ENCODE measurements at places on chromosomes 13 and 19. TPM values are rescaled to one million over a fixed set of nuclear protein-coding genes. Genes with fewer than 3 reads are reported as not detected.
A peak's percentile ranks its signal among the peaks of the same experiment; 100 is the strongest.

GRCh38 chr13:84126671-84127171, 244.4 kb upstream of the SLITRK1 start:
- H3K4me1 ChIP-seq: no peaks in the 10 kb centered on the region
- DNase-seq: no peak
- no peaks in the 10 kb centered on the region for H3K27me3 ChIP-seq
- no peaks in the 10 kb centered on the region for H3K36me3 ChIP-seq
- H3K27ac ChIP-seq: no peak overlapping the region

DNA sequence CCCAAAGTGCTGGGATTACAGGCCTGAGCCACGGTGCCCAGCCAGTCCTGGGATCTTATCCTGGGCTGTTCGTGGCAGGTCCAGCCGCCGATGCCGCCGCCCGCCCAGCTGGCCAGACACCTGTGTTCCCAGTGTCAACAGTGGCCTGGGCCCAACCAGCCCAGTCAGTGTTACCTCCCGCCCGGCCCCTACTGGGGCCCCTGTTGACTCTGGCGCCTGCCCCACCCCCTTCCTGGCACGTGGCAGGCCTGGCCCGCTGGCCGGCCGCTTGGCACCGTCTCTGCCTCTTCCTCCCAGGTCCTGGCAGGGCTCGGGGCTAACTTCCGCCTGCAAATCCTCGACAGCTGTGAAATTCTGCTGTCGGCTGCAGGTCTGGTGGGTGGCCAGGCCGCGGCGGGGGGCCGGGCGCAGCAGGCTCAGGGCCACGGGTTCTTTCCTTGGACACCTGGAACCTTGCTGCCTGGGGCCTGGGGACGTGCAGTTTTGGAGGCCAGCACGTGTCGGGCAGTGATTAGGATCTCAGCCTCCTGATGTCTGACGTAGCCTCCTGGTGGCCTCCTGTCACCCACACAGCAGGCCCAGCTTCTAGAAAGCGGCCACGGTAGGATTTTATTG, 9.1 kb downstream of the ARID3A start:
- peaks cover 14% of the 10 kb centered on the region for H3K4me1 ChIP-seq
- no peaks in the 10 kb centered on the region for H3K27me3 ChIP-seq
- H3K27ac ChIP-seq: peak overlapping the region; percentile 68
- no peaks in the 10 kb centered on the region for H3K36me3 ChIP-seq

GRCh38 chr13:44854313-44855060, 134.8 kb downstream of the NUFIP1 start:
- H3K36me3 ChIP-seq: no peaks in the 10 kb centered on the region
- H3K4me1 ChIP-seq: peaks cover 10% of the 10 kb centered on the region
- H3K27me3 ChIP-seq: no peaks in the 10 kb centered on the region
- no peak overlapping the region for H3K27ac ChIP-seq
- no peak for DNase-seq

DNA sequence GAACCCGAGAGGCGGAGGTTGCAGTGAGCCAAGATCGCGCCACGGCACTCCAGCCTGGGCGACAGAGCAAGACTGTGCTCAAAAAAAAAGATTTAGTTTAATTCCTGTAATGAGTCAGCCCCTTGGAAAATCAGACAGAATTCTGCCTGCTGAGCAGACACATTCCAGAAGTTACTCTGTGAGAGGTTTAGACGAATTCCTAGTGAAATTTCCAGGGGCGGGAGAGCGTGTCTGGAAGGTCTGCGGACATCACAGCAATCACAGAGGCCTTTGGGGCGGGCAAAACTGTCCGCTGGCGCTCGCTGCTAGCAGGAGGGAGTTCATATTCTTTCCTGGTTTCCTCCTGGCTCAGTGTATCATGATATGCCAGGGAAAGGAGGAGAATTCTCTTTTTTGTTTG, 17.5 kb downstream of the MISP start:
- no peaks in the 10 kb centered on the region for H3K27me3 ChIP-seq
- peaks cover 7% of the 10 kb centered on the region for H3K4me1 ChIP-seq
- no peaks in the 10 kb centered on the region for H3K36me3 ChIP-seq
- DNase-seq: no peak

GRCh38 chr19:4555657-4556561, 3.6 kb downstream of the SEMA6B start:
- no peak overlapping the region for H3K4me3 ChIP-seq
- H3K27me3 ChIP-seq: no peaks in the 10 kb centered on the region
- DNase-seq: no peak
- H3K36me3 ChIP-seq: no peaks in the 10 kb centered on the region
- no peaks in the 10 kb centered on the region for H3K4me1 ChIP-seq

DNA sequence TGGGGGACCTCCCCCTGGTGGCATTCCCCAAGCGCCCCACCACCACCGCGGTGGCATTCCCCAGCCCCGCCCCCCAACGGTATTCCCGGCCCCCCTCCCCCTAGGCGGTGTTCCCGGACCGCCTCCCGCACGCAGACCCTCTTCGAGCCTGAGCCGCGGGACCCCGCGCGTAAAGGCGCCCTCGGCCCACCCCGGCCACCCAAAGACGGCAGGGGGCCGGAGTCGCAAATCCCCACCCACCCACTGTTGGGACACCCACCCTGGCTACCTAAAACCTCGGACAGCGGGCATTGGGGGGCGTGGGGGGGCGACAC, 22.4 kb downstream of the OLFM2 start:
- peak overlapping the region; percentile 74 for H3K4me3 ChIP-seq
- no peak for DNase-seq
- H3K4me1 ChIP-seq: peaks cover 10% of the 10 kb centered on the region

GRCh38 chr19:873084-873483, 13.6 kb downstream of the CFD start:
- peaks cover 9% of the 10 kb centered on the region for H3K4me1 ChIP-seq
- no peaks in the 10 kb centered on the region for H3K27me3 ChIP-seq
- no peak for DNase-seq
- no peak overlapping the region for H3K4me3 ChIP-seq
- peaks cover 59% of the 10 kb centered on the region for H3K36me3 ChIP-seq

- no peaks in the 10 kb centered on the region for H3K36me3 ChIP-seq
- no peak overlapping the region for H3K4me3 ChIP-seq
- no peak overlapping the region for H3K27ac ChIP-seq
Observed at GRCh38 chr19:44839276-44839675, 6.8 kb upstream of the NECTIN2 start.

DNA sequence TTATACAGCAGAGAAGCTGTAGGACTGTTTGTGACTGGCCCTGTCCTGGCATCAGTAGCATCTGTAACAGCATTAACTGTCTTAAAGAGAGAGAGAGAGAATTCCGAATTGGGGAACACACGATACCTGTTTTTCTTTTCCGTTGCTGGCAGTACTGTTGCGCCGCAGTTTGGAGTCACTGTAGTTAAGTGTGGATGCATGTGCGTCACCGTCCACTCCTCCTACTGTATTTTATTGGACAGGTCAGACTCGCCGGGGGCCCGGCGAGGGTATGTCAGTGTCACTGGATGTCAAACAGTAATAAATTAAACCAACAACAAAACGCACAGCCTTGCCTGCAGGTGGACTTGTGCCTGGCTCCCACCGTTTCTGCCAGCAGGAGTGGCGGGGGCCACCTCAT, 27.3 kb upstream of the LDLR start:
- no peaks in the 10 kb centered on the region for H3K27me3 ChIP-seq
- no peak overlapping the region for H3K27ac ChIP-seq
- no peak overlapping the region for H3K4me3 ChIP-seq
- H3K4me1 ChIP-seq: no peaks in the 10 kb centered on the region
- no peak for DNase-seq
- peaks cover 18% of the 10 kb centered on the region for H3K36me3 ChIP-seq

- H3K4me3 ChIP-seq: no peak overlapping the region
- H3K4me1 ChIP-seq: no peaks in the 10 kb centered on the region
- no peaks in the 10 kb centered on the region for H3K27me3 ChIP-seq
- H3K27ac ChIP-seq: no peak overlapping the region
- H3K36me3 ChIP-seq: peaks cover 20% of the 10 kb centered on the region
Observed at GRCh38 chr13:73718246-73718645, 416.0 kb downstream of the KLF12 start.

GRCh38 chr13:31761951-31762350, 22.6 kb downstream of the RXFP2 start:
- no peak overlapping the region for H3K4me3 ChIP-seq
- no peak overlapping the region for H3K27ac ChIP-seq
- peaks cover 11% of the 10 kb centered on the region for H3K4me1 ChIP-seq
- no peaks in the 10 kb centered on the region for H3K36me3 ChIP-seq
- no peaks in the 10 kb centered on the region for H3K27me3 ChIP-seq

DNA sequence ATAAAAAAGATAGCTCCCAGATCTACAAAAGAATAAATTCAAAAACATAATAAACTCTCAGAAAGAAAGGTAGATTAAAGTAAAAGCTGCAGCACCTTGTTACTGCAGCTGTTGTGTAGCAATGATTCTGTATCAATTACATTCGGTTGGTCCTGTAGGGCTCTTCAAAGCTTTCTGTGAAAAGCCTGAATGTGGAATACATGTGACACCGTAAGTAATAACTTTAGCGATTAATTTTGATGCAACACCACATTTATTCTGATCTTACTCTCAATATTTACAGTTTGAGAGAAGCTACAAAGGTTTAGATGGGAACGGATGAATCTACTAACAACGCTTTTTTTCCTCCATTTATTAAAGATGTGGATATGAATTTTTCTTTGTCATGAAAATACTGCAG, 279.2 kb downstream of the DACH1 start:
- no peaks in the 10 kb centered on the region for H3K36me3 ChIP-seq
- no peaks in the 10 kb centered on the region for H3K27me3 ChIP-seq
- no peaks in the 10 kb centered on the region for H3K4me1 ChIP-seq
- H3K27ac ChIP-seq: no peak overlapping the region
- no peak overlapping the region for H3K4me3 ChIP-seq

- peaks cover 27% of the 10 kb centered on the region for H3K36me3 ChIP-seq
- peak; percentile 70 for DNase-seq
- no peaks in the 10 kb centered on the region for H3K27me3 ChIP-seq
- peak overlapping the region; percentile 94 for H3K27ac ChIP-seq
Observed at GRCh38 chr19:1268226-1269064, 687 bp upstream of the CIRBP start.

DNA sequence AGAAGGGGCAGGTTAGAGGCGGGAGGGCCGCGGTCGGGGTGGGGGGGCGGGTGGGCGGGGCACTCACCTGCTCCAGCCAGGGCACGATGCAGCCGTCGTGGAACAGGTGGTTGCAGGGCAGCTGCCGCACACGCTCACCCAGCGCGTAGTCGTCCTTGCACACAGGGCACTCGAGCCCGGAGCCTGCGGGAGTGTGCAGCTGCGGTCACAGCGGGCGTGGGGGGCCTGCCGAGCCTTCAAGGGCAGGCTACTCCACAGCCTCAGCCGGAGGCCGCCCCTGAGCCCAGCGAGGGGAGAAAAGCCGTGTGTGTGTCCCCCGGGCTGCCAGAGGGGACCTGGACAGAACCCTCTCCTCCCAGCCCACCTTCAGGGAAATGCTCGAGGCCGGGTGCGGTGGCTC, 8.6 kb downstream of the FGF22 start:
- H3K4me1 ChIP-seq: no peaks in the 10 kb centered on the region
- no peak overlapping the region for H3K27ac ChIP-seq
- peaks cover 79% of the 10 kb centered on the region for H3K36me3 ChIP-seq
- H3K4me3 ChIP-seq: no peak overlapping the region
- DNase-seq: no peak
- no peaks in the 10 kb centered on the region for H3K27me3 ChIP-seq

- no peak overlapping the region for H3K4me3 ChIP-seq
- no peak overlapping the region for H3K27ac ChIP-seq
- H3K27me3 ChIP-seq: no peaks in the 10 kb centered on the region
- DNase-seq: no peak
- H3K36me3 ChIP-seq: peaks cover 38% of the 10 kb centered on the region
Observed at GRCh38 chr19:22502766-22503165, 80.6 kb upstream of the ZNF98 start.

- DNase-seq: no peak
- H3K4me1 ChIP-seq: no peaks in the 10 kb centered on the region
- H3K27ac ChIP-seq: no peak overlapping the region
- no peaks in the 10 kb centered on the region for H3K36me3 ChIP-seq
- H3K4me3 ChIP-seq: no peak overlapping the region
- no peaks in the 10 kb centered on the region for H3K27me3 ChIP-seq
Observed at GRCh38 chr13:36157480-36157879, 26.3 kb upstream of the DCLK1 start.

DNA sequence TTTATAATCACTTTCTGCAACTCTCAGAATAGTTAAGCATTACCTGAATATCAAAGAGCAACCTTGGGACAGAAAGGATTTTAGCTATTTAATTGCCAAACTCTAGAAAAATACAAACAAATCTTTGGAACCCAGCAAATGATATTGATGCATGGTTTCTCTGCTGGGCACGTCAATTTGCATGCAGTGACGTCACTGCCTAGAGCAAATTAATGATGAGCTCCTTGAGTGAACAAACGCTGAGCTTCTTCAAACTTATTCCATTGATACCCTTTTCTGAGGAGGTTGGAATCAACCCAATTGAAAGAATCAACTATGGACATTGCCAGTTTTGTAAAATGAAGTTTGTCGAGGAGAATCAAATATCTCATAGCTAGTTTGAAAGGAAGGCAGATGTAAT, 259.9 kb upstream of the SOX21 start:
- peaks cover 4% of the 10 kb centered on the region for H3K4me1 ChIP-seq
- no peaks in the 10 kb centered on the region for H3K36me3 ChIP-seq
- no peak for DNase-seq
- H3K4me3 ChIP-seq: no peak overlapping the region
- H3K27me3 ChIP-seq: no peaks in the 10 kb centered on the region
- no peak overlapping the region for H3K27ac ChIP-seq

DNA sequence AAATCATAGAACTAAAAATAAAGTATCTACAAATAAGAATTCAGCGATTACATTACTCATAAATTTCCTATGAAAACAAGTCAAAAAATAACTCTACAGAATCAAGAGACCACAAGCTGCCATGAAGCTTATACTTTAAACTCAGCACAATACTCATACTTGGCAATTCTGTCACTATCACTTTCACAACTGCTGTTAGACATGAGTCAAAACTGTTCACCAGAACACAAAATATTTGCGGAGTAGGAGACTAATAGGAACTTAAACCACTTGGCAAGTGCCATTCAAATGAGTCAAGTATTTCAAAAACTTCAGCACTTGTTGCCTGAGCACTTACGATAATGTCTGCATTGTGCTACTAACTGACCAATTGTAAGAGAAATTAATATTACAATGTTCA, 387.8 kb upstream of the GPC6 start:
- DNase-seq: no peak
- H3K27ac ChIP-seq: peak overlapping the region; percentile 34
- no peaks in the 10 kb centered on the region for H3K27me3 ChIP-seq
- H3K4me1 ChIP-seq: peaks cover 14% of the 10 kb centered on the region

- no peaks in the 10 kb centered on the region for H3K36me3 ChIP-seq
- no peak overlapping the region for H3K27ac ChIP-seq
- no peaks in the 10 kb centered on the region for H3K4me1 ChIP-seq
- no peak for DNase-seq
Observed at GRCh38 chr13:90947976-90948375, 399.5 kb upstream of the MIR17HG start.

ZNF154 gene
- total RNA-seq: 0.11 TPM

ZBTB32 gene
- not detected for total RNA-seq

ADPRHL1 gene
- 11.3 TPM for total RNA-seq

ZNF724 gene
- not detected for total RNA-seq

PNMA8B gene
- 15.8 TPM for total RNA-seq

Measured in ascending aorta (tissue), 2 donors.